Placental pericyte (primary cell): ENCODE measurements at places on chromosomes 3 and 15. TPM values are rescaled to one million over a fixed set of nuclear protein-coding genes. Genes with fewer than 3 reads are reported as not detected.

SEMA3G gene
- total RNA-seq, result under 0.01 TPM in 2 replicates

SPRED1 gene
- total RNA-seq, result 28.0 and 119 TPM in 2 replicates

ANKUB1 gene
- not detected in 2 replicates for total RNA-seq

GHRL gene
- total RNA-seq, result 0.72 TPM in 1 of 2 replicates, not detected in the other

CEMIP gene
- total RNA-seq, result 42.1 and 259 TPM in 2 replicates

CTSH gene
- total RNA-seq, result 2.4 and 4.0 TPM in 2 replicates

TGM5 gene
- not detected in 2 replicates for total RNA-seq

NPHP3 gene
- 28.7 and 56.3 TPM in 2 replicates for total RNA-seq

SEMA3F gene
- total RNA-seq, result under 0.01 and 0.43 TPM in 2 replicates

RASGRF1 gene
- 0.22 and 0.43 TPM in 2 replicates for total RNA-seq

CAMK1 gene
- 13.3 and 25.2 TPM in 2 replicates for total RNA-seq

CCDC51 gene
- 15.3 and 17.1 TPM in 2 replicates for total RNA-seq

NRG4 gene
- not detected in 2 replicates for total RNA-seq

TMEM207 gene
- total RNA-seq, result not detected in 2 replicates

RAP2B gene
- 21.2 and 28.3 TPM in 2 replicates for total RNA-seq

TM6SF1 gene
- 2.6 and 4.4 TPM in 2 replicates for total RNA-seq

SORD gene
- total RNA-seq, result 6.2 and 8.3 TPM in 2 replicates

PIK3CB gene
- total RNA-seq, result 12.2 and 13.1 TPM in 2 replicates

ROPN1 gene
- not detected in 2 replicates for total RNA-seq

GOLGA8G gene
- total RNA-seq, result not detected in 2 replicates

GPR171 gene
- total RNA-seq, result not detected in 2 replicates

TF gene
- 0.29 and 0.44 TPM in 2 replicates for total RNA-seq

SMCO1 gene
- total RNA-seq, result not detected in 2 replicates

PYGO1 gene
- total RNA-seq, result 6.0 and 6.1 TPM in 2 replicates

PLOD2 gene
- 211 and 312 TPM in 2 replicates for total RNA-seq
